B cell (primary cell): ENCODE measurements at places on chromosomes 3 and 15. TPM values are rescaled to one million over a fixed set of nuclear protein-coding genes. Genes with fewer than 3 reads are reported as not detected.

DNA sequence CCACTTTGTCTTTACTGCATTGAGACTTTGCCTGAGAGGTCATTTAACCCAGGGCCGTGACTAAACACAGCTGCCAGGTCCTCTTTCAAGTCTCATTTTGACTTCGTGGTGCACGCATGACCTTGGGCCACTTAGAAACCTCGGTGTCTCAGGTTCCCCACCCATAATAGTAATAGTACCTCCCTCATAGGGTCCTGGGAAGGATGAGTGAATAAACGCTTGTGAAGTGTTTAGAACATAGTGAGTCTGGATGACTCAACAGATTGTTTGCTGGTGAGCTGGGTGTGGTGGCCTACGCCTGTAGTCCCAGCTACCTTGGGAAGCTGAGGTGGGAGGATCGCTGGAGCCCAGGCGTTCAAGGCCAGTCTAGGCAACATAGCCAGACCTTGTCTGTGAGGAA lies 56.3 kb downstream of the BDH1 start:
- no peak for DNase-seq

DNA sequence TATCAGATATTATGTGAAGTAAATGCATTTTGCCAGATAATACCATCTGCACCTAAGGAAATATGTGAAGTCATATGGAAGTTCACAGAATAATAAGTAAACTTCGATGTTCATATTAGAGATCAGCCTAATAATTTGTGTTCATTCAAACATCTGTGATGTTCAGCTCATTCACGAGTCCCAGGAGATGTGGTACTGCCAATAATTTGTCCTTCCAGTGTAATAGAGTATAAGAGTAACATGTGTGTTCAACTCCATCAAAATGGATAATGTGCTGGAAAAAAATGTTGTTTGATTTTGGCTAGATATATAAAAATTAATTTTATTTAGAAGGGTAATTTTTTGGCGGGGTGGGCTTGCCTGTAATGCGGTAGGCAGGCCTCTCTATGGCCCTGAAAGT lies 75.4 kb upstream of the ARL6 start:
- DNase-seq: no peak

DNA sequence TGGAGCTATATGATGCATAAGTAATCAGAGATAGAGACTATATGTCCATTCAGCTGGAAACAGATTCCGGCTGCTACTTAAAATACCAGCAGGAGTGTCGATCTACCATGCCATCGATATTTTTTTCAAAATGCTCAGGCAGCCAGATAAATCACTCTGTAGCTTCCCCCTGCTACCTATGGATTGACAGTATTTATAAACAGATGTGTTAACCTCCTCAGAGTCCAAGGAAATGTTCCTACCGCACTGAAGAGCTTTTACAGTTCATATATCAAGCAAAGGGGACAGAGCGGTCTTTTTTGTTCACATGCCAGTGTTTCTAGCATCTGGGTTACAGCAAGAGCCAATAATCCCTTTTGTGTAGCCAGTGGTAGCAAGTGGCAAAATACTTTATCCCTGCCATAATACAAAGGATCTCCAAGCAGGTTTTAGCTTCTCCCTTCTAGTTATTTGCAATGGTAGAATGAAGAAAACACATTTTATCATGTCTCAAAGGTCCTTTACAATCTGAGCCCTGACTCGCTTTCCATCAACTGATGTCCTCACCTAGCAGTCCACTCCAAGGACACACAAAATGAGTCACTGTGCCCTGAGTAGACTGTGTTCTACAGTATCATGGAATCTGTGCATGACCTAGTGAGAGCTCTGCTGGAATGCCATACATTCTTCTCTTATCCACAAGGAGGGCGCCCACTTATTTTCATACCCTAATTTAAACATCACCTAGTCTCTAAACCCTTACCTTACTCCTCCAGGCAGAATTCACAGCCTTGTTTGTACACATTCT lies 507.0 kb downstream of the TBL1XR1 start:
- no peak for DNase-seq

Gene NPHP3
- polyA plus RNA-seq: 18.4 and 29.3 TPM in 2 replicates

Gene CCR8
- not detected in 2 replicates for polyA plus RNA-seq

Gene PRR20G
- polyA plus RNA-seq: not detected in 2 replicates
